DMS79 treated with DMSO at 0.1 percent for 48 hours (cell line): ENCODE measurements at places on chromosomes 12 and 14.
A peak's percentile ranks its signal among the peaks of the same experiment; 100 is the strongest.

DNA sequence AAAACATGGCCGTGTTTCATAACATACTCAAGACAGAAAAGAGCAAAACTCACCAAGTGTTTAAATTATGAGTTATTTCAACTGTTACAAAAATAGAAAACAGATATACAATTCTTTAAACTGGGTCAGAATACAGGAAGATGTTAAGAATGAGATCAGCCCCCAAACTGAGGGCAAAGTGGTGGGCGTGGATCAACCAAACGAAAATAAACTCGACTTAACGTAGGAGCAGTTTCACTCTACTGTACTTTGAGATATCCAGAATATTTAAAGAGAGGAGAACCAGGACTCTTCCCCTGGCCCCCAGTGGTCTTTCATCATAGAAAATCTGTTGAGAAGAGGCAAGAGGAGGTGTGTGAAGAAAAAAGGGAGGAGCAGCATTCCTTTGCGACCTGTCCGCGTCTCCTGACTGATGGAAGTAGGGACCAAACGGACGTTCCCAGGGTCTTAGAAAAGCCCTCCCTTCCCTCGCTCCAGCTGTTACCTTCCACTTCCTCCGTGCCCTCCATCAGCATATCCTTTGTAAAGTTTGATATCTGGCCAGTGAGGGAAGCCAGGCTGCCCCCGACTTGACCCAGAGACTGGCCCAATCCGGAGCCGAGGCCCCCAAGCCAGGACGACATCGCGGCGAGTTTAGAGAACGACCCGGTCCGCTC is 668 bp downstream of the TRIP11 start:
- DNase-seq = peak; percentile 80

GRCh38 chr12:67434671-67435370 is 165.7 kb downstream of the CAND1 start:
- DNase-seq = no peak

GRCh38 chr14:101560534-101561113 is 671 bp upstream of the DIO3 start:
- no peak for DNase-seq

DNA sequence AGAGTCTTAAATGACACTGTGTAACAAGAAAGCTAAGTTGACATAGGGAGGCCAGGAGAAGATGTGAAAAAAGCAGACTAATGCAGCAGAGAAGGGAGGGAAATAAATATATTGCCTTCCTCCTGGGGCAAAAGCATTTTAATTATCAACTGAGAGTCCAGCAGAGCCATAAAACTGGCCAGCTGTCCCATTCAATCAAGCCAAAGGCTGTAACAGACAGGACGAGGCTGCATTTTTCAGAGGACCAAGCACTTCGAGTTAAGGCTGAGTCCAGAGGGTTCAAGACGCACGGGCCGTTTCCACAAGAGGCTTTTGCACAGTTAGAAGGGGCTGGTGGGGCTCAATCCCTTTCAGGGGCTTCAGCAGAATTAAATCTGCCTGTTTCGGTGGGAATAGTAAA is 20.4 kb downstream of the MAP3K9 start:
- peak; percentile 21 for DNase-seq

GRCh38 chr12:80576641-80577418 is 130.6 kb upstream of the MYF6 start:
- no peak for DNase-seq

DNA sequence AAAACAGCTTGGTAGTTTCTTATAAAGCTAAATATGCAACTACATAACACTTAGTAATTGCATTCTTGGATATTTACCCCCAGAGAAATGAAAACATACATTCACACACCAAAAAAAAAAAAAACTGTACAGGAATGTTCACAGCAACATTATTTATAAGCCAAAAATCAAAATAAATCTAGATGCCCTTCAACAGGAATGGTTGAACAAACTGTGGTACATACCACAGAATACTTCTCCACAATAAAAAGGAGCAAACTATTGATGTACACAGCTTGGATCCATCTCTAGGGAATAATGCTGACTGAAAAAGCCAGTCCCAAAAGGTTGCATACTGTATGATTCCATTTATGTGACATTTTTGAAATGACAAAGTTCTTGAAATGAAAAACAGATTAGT is 62.1 kb upstream of the SLC38A4 start:
- DNase-seq = no peak

GRCh38 chr14:106790189-106791036 is 1264.0 kb downstream of the TMEM121 start:
- no peak for DNase-seq

DNA sequence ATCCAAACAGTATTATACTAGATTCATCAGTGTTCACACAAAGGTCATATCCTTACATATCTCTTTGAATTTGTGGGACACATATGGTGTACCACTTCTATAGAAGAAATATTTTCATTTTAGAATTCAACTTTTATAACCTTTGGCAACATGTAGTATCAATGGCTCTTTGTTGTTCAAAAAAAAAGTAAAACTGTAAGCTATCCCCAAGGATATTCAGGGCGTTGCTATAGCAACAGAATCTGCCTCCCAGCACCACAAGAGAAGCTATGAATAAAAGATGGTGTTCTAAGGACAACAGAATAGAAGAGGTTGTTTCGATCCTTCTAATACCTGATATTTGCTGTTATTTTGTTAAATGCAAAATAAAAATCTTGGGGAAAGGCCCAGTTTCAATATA is 139.3 kb downstream of the BRMS1L start:
- DNase-seq = peak; percentile 59

DNA sequence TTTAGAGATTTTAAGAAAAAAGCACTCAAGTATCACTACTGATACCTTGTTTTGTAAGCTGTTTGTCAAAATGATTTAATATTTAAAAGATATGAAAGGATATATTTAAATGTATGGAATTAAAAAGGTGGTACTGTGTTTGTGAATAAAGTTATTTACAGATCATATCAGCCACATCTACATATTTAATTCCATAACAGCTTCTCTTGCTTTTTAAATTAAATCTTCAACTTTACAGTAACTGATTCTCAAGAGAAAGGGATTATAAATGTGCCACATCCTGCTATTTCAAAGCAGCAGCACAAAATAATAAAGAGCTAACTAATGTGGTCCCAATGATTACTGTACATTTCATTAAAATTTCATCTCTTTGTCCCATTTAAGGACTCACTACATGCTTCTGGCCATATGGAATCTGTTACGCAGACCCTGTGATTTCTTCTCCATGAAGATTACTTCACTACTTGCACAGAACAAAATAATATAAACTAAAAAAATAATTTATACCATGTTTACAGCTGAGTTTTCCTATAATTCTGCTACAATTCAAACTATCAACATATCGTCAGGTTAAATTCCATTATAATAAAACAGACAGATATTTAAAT is 117.8 kb downstream of the MED13L start:
- no peak for DNase-seq

- no peak for DNase-seq
Measured at GRCh38 chr12:97324471-97324870, 138.1 kb upstream of the RMST start.

DNA sequence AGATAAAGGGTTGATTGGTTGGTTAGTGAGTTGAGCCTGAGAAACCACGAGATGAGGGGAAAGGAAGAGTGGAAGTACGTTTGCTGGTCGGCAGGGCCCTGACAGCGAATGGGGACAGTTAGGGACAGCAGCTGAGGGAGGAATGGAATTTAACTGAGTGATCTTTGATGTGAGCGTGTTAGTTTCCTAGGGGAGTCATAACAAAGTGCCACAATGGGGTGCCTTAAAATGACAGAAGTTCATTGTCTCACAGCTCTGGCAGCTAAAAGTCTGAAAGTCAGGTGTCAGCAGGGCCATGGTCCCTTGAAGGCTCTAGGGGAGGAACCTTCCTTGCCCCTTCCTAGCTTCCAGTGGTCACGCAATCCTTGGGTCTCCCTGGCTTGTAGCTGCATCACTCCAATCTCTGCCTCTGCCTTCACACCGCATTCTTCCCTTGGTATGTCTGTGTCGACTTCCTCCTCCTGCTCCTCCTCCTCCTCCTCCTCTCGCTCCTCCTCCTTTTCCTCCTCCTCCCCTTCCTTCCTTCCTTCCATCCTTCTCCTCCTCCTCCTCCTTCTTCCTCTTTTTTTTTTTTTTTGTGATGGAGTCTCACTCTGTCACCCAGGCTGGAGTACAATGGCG is 26.0 kb upstream of the RIN3 start:
- DNase-seq = no peak

DNA sequence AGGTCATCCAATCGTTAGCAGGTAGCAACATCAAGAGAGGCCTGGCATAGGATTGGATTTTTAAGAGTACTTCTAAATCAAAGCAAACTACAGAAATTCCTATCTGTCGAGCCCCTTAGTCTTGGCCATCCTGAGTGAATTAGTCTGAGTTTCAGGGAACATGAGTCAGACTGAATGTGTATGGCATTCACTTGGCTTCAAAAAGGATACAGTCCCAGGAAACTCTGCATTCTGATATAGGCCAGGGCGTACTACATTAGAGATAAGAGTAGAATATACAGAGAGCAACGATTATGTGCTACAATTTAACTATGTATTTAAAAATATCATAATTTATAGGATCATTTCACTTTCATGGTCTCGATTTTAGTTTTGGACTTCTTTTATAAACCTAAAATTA is 242.2 kb downstream of the SOX5 start:
- DNase-seq = no peak

- DNase-seq = no peak
Measured at GRCh38 chr12:124379938-124380754, 85.3 kb downstream of the RFLNA start.

DNA sequence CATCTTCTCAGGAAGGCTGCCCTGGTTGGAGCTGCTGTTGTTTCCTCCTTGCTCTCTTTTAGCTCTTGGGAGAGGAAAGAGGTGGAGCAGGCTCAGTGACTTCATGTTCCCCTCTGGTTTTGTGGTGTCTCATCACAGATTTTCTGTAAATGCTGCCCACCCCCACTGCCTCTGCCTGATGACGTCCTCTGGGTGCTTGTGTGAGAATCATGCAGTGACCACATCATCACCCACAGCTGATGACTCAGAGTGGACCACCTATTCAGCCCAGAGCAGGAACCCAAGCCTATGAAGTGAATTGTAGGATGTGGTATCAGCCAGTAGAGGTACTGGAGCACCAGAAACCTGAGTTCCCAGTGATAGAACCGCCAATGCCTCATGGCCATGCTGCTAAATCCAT is at the start of gene GZMB:
Gene GZMB (minus strand): TSS at position 33 of the 400 bp plus-strand sequence. CDS start 30 bp downstream, at position 3.
- no peak for DNase-seq

- DNase-seq = no peak
Measured at GRCh38 chr12:66636771-66637170, 42.1 kb downstream of the GRIP1 start.

DNA sequence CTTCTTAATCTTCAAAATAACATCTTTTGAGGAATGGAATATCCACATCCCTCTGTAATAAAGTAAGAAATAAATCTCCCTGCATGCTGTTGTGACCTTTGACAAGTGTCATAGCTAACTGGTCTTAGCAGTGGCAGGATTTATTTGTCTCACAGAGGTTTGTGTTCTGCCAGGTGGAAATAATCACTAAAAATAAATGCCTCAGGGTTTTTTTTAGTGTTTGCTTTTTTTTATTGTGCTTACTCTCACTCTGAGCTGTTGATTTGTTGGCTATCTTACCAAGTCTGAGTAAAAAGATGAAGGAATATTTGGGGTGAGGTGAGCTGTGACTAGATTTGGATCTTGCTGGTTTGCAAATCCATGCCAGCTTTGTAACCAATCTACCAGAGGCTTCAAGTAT is 285.4 kb downstream of the ALG10B start:
- DNase-seq = no peak

DNA sequence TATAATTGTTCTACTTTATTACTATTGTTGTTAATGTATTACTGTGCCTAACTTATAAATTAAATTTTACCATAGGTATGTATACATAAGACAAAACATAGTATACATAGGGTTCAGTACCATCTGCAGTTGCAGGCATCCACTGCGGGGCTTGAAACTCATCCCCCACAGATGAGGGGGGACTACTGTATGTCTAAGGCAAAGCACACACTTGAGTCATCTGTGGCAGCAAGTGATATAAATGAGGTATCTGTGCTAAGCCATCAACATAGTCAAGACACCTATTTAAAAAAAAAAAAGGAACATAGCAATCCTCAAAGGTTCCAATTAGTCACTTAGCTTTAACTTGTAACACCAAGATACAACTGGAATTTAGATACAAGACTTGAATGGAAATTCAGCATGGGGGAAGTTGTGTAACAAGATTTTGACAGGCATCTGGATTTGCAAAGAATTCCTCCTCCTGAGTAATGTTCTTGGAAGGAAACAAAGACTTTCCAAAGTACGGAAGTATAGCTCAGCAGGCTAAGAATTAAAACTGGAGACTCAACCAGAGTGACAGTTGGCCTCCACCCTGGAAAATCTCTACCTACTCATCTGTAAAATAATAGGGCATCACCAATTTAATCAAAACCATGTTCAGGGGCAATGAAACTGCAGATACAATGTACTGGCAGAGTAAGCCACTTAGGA is 14.9 kb downstream of the DCAF5 start:
- DNase-seq = no peak

DNA sequence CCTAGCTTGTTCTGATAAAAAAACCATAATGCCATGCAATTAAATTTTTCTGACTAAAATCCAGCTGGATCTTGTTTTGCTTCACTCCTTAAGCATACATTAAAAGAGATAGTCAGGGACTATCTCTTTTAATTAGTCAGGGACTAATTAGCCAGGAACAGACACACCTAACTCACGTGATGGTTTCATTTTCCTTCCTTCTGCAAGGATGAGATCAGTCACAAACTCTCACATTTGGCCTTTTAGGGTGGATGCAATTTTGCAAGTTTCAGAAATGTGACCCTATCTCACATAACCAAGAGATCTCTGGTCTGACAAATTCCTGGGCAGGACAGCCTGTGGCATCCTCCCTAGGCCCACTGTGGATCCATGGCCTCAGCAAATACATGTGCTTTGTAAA is 62.4 kb downstream of the SETD3 start:
- no peak for DNase-seq

GRCh38 chr14:72630374-72630773 is 263.5 kb downstream of the DPF3 start:
- no peak for DNase-seq

- DNase-seq = no peak
Measured at GRCh38 chr12:105342464-105342863, 12.0 kb downstream of the C12orf75 start.

DNA sequence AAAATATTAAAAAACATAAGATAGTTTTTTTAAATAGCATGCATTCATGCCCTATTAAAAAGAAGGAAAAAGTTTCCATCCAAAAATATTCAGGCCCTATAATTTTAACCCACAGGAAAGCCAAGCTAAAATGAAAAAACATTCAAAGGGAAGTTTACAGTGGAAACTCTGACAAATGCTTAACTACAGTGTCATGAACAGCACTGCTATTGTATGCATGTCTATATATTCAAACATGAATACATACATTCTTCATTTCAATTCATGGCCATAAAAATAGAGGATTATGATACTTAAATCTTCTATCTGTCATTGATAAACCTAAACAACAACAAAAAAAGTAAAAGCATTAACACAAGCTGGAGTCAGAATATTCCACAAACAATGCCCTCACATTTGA is 67.4 kb downstream of the PPP2R5E start:
- DNase-seq = no peak

- DNase-seq = peak; percentile 24
Measured at GRCh38 chr14:55430024-55430690, 10.3 kb downstream of the TBPL2 start.

- DNase-seq = no peak
Measured at GRCh38 chr12:90055071-90055470, 346.4 kb upstream of the ATP2B1 start.

- DNase-seq = peak; percentile 68
Measured at GRCh38 chr12:45729233-45730083, at the start of gene ARID2. Gene ARID2, plus strand, starts transcription at chr12:45729706. Its CDS starts 131 bp downstream, at chr12:45729837.
